ENCODE measurements at places on chromosomes 7 and 10.
A peak's percentile ranks its signal among the peaks of the same experiment; 100 is the strongest.

DNA sequence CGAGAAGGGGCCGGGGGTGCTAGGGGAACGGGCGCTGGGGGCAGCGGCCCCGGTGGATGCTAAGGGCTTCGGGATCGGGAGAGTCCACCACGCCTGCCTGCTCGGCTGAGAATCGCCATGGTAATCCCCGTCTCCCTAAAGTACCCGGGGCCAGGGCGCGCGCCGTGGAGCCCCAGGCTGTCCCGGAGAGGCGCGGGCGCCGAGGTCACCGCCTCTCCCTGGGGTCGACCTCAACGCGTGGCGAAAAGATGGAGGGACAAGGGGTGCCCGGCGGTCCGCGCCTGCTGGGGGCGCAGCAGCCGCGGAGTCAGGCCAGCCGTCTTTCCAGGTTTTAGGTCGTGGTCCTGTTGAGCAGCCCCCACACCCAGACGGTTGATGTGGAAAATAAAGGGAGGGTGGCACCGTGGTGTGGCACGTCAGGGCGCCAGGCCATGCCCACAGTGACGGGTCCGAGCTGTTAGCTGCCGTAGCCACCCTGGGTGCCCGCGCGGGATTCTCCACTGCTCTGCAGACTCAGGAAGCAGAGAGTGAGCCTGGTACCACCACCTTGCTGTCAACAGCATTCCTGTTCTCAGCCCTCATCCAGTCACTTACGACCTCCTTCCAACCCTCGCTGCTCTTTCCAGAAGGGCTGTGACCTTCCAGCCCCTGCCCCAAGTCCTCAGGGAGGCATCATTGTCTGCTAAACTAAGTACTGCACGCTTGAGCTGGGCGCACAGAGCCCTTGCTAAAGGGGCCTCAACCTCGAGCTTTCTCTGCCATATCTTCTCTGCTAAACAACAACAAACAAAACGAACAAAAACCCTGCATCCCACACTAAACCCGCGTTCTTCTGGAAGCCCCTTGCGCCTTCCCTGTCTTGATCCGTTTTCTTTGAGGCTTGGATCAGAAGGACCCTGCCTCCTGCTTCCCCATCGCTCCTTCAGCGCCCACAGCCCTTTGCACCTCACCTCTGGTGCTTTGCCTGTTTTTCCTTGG is 666 bp downstream of the SMKR1 start:
- H3K27ac ChIP-seq = peak overlapping the region; percentile 77
- peaks cover 20% of the 10 kb centered on the region for H3K4me1 ChIP-seq
- no peaks in the 10 kb centered on the region for H3K27me3 ChIP-seq
- peak overlapping the region; percentile 70 for H3K4me3 ChIP-seq
- peaks cover 10% of the 10 kb centered on the region for H3K36me3 ChIP-seq
- peak; percentile 15 for DNase-seq

- no peak overlapping the region for H3K4me3 ChIP-seq
- H3K27ac ChIP-seq = no peak overlapping the region
- DNase-seq = no peak
- no peaks in the 10 kb centered on the region for H3K27me3 ChIP-seq
- peaks cover 6% of the 10 kb centered on the region for H3K4me1 ChIP-seq
Measured at GRCh38 chr10:112716924-112717413, 233.1 kb upstream of the TCF7L2 start.

GRCh38 chr10:76309741-76310587 is 878.5 kb downstream of the LRMDA start:
- H3K27ac ChIP-seq = no peak overlapping the region
- no peak for DNase-seq
- H3K36me3 ChIP-seq = no peaks in the 10 kb centered on the region
- H3K4me3 ChIP-seq = no peak overlapping the region
- H3K4me1 ChIP-seq = no peaks in the 10 kb centered on the region

GRCh38 chr7:118615-119391 is 73.6 kb upstream of the FAM20C start:
- peaks cover 58% of the 10 kb centered on the region for H3K27me3 ChIP-seq
- H3K36me3 ChIP-seq = peaks cover 3% of the 10 kb centered on the region
- DNase-seq = no peak
- no peaks in the 10 kb centered on the region for H3K4me1 ChIP-seq

GRCh38 chr10:29411666-29412315 is 122.9 kb downstream of the LYZL1 start:
- no peaks in the 10 kb centered on the region for H3K27me3 ChIP-seq
- no peak overlapping the region for H3K27ac ChIP-seq
- no peak overlapping the region for H3K4me3 ChIP-seq
- no peak for DNase-seq

- H3K4me3 ChIP-seq = no peak overlapping the region
- H3K27ac ChIP-seq = no peak overlapping the region
- no peaks in the 10 kb centered on the region for H3K27me3 ChIP-seq
- no peaks in the 10 kb centered on the region for H3K36me3 ChIP-seq
- H3K4me1 ChIP-seq = no peaks in the 10 kb centered on the region
- no peak for DNase-seq
Measured at GRCh38 chr7:47180516-47180826, 401.4 kb downstream of the TNS3 start.

- no peak overlapping the region for H3K27ac ChIP-seq
- H3K36me3 ChIP-seq = no peaks in the 10 kb centered on the region
- no peaks in the 10 kb centered on the region for H3K27me3 ChIP-seq
- no peak for DNase-seq
- no peaks in the 10 kb centered on the region for H3K4me1 ChIP-seq
Measured at GRCh38 chr7:147638566-147638965, 952.0 kb upstream of the C7orf33 start.

DNA sequence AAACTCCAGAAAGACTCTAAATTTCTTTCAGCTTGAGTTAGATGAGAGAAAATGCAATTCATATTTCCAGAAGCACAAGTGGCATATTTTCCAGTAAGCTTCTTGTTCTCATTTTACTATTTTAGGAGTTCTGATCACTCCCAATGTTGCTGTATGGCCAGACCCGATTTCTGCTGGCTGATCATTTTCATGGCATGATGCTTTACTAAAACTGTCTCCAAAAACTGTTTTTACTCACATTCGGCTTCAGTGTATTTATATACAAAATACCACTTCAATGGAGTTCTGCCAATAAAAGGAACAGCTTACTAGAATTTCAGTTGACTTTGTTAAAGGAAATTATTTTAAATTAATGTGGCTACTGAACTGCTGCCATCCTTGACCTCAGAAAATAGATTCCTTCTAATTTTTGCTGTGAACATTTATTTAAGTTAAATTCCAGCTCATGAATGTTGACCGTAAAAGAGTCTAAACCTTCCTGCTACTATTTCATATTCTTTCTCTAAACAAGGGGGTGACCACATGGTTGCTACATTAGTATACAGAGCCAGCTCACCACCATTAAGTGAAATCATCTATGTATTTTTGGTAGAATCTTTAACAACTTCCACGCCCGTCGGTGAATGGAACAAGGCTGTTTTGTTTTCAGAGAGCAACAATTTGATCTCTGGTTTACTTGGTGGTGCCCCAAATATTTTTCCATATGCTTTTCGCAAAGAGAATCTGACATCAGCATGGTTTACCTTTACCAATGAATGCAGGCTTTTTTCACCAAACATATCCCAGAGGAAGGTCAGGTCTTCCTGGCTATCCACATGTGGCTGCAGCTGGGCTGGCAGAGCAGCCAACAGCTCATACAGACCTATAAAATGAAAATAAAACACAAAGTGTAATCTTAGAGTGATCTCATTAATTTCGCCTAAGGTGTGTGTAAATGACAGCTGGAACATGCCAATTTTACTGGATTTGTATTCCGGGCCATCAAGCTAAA is 101.2 kb downstream of the MPP7 start:
- H3K27ac ChIP-seq = no peak overlapping the region
- H3K4me1 ChIP-seq = no peaks in the 10 kb centered on the region
- no peak overlapping the region for H3K4me3 ChIP-seq
- H3K27me3 ChIP-seq = no peaks in the 10 kb centered on the region
- DNase-seq = no peak
- H3K36me3 ChIP-seq = peaks cover 9% of the 10 kb centered on the region

DNA sequence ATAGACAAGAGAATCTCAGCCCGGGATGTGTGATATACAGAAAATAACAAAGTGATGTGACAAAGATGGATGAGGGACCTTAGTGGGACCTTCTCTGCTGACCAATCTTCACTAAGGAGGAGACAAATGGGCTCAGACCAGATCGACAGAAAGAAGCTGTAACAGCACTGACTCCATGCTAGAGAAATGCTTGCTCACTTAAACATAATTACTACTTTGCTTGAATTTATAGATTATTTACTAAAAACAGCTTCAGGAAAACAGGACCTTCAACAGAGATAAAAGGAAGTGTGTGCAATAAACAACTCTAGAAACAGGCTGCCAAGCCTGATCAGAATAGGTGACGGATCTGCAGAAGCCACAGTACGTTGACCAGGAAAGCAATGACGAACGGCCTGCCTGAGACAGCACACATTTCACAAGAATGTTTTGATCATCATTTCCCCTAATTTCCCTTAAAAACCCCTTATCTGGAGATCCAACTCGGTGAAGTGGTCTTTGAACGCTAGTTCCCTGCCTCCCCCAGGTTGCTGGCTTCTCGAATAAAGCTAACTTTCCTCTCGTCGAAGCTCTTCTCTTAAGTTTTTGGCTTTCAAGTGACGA is 98.4 kb upstream of the STEAP1B start:
- H3K27ac ChIP-seq = no peak overlapping the region
- DNase-seq = no peak

GRCh38 chr10:24215603-24216002 is 6.7 kb downstream of the KIAA1217 start:
- peaks cover 2% of the 10 kb centered on the region for H3K27me3 ChIP-seq
- H3K4me3 ChIP-seq = no peak overlapping the region
- no peaks in the 10 kb centered on the region for H3K4me1 ChIP-seq
- H3K27ac ChIP-seq = no peak overlapping the region

GRCh38 chr7:3037259-3037658 is 6.4 kb downstream of the CARD11 start:
- H3K4me3 ChIP-seq = no peak overlapping the region
- no peaks in the 10 kb centered on the region for H3K27me3 ChIP-seq
- DNase-seq = no peak
- peaks cover 37% of the 10 kb centered on the region for H3K36me3 ChIP-seq
- peaks cover 79% of the 10 kb centered on the region for H3K4me1 ChIP-seq

GRCh38 chr10:72066318-72067284 is 21.8 kb downstream of the SPOCK2 start:
- H3K4me1 ChIP-seq = peaks cover 45% of the 10 kb centered on the region
- peak overlapping the region; percentile 9 for H3K4me3 ChIP-seq
- no peak for DNase-seq
- H3K27ac ChIP-seq = peak overlapping the region; percentile 74
- H3K27me3 ChIP-seq = no peaks in the 10 kb centered on the region

GRCh38 chr10:49187950-49188761 is at the start of gene TMEM273:
Gene TMEM273, minus strand, starts transcription at chr10:49188391. Its CDS starts 55 bp downstream, at chr10:49188336.
- DNase-seq = no peak
- peak within 1 kb of the TSS; percentile 59 for H3K4me3 ChIP-seq
- H3K36me3 ChIP-seq = no peaks in the 10 kb centered on the region
- peak within 1 kb of the TSS; percentile 59 for H3K27ac ChIP-seq

GRCh38 chr7:4163565-4164203 is 518.4 kb upstream of the FOXK1 start:
- H3K4me3 ChIP-seq = no peak overlapping the region
- H3K27me3 ChIP-seq = no peaks in the 10 kb centered on the region
- H3K4me1 ChIP-seq = no peaks in the 10 kb centered on the region
- no peak overlapping the region for H3K27ac ChIP-seq
- no peak for DNase-seq

- peaks cover 6% of the 10 kb centered on the region for H3K36me3 ChIP-seq
- no peak overlapping the region for H3K4me3 ChIP-seq
- H3K4me1 ChIP-seq = peaks cover 63% of the 10 kb centered on the region
- DNase-seq = no peak
Measured at GRCh38 chr10:79255007-79255507, 92.2 kb upstream of the PPIF start.

GRCh38 chr7:120164-120991 is 72.0 kb upstream of the FAM20C start:
- DNase-seq = no peak
- peaks cover 3% of the 10 kb centered on the region for H3K36me3 ChIP-seq
- H3K4me3 ChIP-seq = no peak overlapping the region
- no peaks in the 10 kb centered on the region for H3K4me1 ChIP-seq
- peaks cover 42% of the 10 kb centered on the region for H3K27me3 ChIP-seq

- H3K4me1 ChIP-seq = peaks cover 5% of the 10 kb centered on the region
- H3K36me3 ChIP-seq = no peaks in the 10 kb centered on the region
- no peak for DNase-seq
- no peak overlapping the region for H3K4me3 ChIP-seq
- H3K27me3 ChIP-seq = peaks cover 23% of the 10 kb centered on the region
Measured at GRCh38 chr10:77168861-77169260, 468.7 kb downstream of the KCNMA1 start.

GRCh38 chr10:118963341-118963740 is 66.2 kb upstream of the NANOS1 start:
- no peak for DNase-seq
- no peaks in the 10 kb centered on the region for H3K4me1 ChIP-seq
- H3K4me3 ChIP-seq = no peak overlapping the region
- H3K27me3 ChIP-seq = peaks cover 51% of the 10 kb centered on the region

GRCh38 chr10:80664071-80664680 is 126.5 kb downstream of the SH2D4B start:
- H3K27ac ChIP-seq = no peak overlapping the region
- H3K4me1 ChIP-seq = peaks cover 5% of the 10 kb centered on the region
- peaks cover 33% of the 10 kb centered on the region for H3K27me3 ChIP-seq
- H3K36me3 ChIP-seq = no peaks in the 10 kb centered on the region

DNA sequence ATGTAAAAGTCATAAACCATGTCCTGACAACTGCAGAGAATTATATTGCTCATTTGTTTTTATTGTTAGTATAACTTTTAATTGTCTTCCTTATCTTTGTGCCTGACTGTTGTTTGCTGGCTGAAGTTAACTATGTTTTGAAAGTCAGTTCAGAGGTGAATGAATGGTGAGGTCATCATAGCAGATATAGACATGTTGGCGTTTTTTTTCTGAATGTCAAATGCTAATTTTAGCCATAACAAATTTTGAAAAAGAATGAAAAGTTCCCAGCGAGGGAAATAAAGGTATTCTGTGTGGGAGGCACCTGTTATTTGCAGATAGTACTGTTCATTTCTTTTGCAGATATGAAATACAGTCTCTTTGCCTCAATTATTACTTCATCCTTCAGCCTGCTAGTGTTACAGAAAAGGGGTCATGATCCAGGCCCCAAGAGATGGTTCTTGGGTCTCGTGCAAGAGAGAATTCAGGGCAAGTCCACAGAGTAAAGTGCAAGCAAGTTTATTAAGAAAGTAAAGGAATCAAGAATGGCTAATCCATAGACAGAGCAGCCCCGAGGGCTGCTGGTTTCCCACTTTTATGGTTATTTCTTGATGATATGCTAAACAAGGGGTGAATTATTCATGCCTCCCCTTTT is 96.5 kb downstream of the CAMK1D start:
- no peak overlapping the region for H3K4me3 ChIP-seq
- no peak overlapping the region for H3K27ac ChIP-seq

All from central memory CD8-positive, alpha-beta T cell (primary cell).